ENCODE measurements at places on chromosomes 13 and 19.

- DNase-seq = no peak
Observed at GRCh38 chr19:30590596-30591229, 218.5 kb downstream of the ZNF536 start.

DNA sequence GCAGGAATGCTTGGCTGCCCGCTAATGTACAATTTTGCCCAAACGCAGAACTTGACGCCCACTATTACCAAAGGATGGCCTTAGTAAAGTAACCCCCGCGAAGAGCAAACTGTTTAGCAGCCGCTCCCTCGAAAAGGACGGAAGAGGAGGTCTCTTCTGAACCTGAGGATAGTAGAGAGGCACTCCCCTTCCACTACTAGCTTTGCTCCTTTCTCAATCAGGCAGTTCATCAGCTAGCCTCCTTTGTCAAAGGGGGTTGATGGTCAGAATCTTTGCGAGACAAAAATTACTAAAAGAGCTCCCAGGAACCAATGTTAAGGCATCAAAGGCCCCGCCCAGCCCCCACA lies 534 bp downstream of the CAB39L start:
- no peak for DNase-seq

DNA sequence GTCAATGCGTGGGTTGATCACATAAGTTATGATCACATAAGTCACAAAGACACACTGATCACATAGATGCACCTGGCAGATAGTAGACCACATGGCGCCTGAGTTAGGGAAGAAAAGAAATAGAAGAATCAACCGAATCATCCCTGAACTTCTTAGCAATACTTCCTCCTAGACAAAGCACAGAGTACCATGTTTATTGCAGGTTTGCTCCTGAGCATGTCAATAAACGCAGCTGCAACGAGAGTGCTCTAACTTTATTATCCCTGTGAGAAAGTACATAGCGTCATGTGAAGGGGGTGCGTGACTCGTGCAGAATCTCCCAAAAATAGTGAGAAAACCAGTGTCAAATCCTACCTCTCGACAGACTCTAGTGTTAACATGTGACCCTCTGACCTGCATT lies 17.3 kb downstream of the NCR1 start:
- DNase-seq = no peak

- no peak for DNase-seq
Observed at GRCh38 chr13:30352121-30352520, 44.8 kb upstream of the KATNAL1 start.

- DNase-seq = no peak
Observed at GRCh38 chr13:77810878-77811277, 107.8 kb downstream of the EDNRB start.

GRCh38 chr19:54653181-54653809 lies 9.5 kb upstream of the LILRB4 start:
- no peak for DNase-seq

DNA sequence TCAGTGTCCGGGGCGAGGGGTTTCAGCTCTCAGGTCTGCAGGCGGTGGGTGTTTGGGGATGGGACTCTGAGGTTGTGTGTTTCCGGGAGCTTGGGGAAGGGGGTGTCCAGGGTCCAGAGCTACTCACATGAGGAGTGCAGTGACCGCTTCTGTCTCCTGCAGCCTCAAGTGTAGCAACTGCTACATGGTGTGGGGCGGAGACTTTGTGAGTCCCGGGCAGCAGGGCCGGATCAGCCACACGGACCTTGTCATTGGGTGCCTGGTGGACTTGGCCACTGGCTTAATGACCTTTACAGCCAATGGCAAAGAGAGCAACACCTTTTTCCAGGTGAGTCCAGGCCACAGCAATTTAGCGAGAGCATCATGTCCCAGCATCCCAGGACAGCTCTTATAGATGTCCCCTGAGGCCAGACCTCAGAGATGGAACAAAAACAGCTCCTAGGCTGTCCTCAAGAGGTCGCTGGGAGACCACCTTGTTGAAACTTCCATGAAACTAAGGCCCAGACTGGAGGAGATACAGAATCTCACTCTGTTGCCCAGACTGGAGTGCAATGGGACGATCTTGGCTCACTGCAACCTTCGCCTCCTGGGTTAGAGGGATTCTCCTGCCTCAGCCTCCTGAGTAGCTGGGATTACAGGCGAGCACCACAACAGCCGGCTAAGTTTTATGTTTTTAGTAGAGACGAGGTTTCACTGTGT lies 44.9 kb downstream of the RYR1 start:
- DNase-seq = no peak

Measured in right forelimb (tissue), 1 donor.